ENCODE measurements at places on chromosomes 16 and 17.

- peak; percentile 37 for DNase-seq
These were observed 698 bp downstream of the UBE2G1 start for GRCh38 chr17:4365628-4366326.

GRCh38 chr17:82269138-82269881 lies 4.2 kb downstream of the CSNK1D start:
- no peak for DNase-seq

- no peak for DNase-seq
These were observed 231.9 kb upstream of the COX10 start for GRCh38 chr17:13837417-13837816.

GRCh38 chr16:3793161-3793576 lies 75.8 kb upstream of the TRAP1 start:
- DNase-seq, result peak; percentile 33

DNA sequence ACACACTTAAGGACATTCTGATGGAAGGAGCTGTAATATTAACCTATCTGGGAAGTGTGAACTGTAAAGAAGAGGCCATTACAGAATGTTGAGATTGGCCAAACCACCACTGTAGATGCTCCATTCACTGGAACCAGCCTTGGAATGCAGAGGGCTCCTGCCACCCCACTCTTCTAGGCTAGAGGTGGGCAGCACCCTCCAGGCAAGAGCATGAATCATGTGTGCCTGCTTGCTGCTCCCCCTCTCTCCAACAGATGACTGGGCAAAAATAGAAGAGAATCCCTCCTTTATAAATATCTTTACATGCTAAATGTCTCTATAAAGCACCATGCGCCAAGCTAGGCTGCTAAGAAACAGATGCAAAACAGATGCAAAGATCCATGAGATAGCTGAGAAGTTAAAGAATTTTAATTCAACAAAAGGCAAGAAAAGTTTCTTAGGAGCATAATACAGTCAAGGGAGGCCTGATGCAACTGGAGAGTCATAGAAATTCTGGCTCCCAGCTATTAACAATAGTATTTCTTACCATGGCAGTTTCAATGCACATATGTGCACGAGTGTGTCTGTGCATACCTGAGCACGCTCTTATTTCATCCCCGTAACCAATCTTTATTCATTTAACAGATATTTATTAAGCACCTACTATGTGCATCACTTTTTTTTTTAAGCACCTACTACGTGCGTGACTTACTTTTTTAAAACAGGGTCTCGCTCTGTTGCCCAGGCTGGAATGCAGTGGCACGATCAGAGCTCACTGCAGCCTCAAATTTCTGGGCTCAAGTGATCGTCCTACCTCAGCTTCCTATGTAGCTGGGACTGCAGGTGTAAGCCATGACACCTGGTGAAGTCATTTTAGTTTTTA lies 53.6 kb downstream of the GRIN2A start:
- DNase-seq, result no peak

DNA sequence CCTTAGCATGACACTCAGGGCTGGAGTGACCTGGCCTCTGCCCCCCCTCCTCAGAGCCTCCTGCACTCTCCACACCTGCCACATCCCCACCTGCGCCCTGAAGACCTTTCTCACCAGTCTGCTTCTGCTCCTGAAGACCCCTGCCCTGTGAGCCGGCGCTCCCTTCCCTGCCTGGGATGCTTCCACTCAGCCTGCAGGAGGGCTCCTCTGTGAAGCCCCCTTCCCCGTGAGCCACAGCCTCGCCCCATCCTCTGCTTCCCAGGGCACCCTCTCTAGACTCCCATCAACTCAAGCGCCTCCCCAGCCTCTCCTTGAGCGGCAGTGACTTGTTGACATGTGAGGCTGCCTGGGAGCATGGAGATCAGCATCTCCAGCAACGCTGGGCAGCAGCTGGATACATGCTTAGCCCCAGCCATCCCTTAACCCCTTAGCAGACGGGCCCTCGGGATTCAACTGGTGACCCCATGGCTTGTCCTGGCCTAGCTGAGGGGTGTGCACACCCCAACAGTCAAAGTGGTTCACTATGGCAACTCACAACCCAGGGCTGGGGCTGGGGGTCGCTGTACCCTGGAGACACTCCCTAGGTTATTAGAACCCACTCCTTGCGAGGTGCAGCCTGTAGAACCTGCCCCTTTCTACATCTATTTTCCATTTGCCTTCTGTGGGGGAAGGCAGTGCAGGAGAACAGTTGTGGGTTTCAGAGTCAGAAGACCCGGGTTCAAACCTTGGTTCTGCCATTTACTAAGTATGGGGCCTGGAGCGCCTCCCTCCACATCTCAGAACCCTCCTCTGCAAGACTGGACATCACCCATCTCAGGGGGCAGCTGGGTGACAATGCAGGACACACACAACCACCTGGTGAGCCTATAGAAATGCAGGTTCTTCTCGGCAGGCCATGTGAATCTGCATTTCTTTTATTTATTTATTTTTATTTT lies 21.5 kb downstream of the TMEM235 start:
- DNase-seq, result no peak

- DNase-seq, result no peak
These were observed 29.9 kb downstream of the PARN start for GRCh38 chr16:14600164-14600563.

GRCh38 chr17:50533185-50533584 lies 650 bp downstream of the EPN3 start:
- DNase-seq, result no peak

GRCh38 chr16:89596957-89597649 lies 16.3 kb upstream of the DPEP1 start:
- no peak for DNase-seq

DNA sequence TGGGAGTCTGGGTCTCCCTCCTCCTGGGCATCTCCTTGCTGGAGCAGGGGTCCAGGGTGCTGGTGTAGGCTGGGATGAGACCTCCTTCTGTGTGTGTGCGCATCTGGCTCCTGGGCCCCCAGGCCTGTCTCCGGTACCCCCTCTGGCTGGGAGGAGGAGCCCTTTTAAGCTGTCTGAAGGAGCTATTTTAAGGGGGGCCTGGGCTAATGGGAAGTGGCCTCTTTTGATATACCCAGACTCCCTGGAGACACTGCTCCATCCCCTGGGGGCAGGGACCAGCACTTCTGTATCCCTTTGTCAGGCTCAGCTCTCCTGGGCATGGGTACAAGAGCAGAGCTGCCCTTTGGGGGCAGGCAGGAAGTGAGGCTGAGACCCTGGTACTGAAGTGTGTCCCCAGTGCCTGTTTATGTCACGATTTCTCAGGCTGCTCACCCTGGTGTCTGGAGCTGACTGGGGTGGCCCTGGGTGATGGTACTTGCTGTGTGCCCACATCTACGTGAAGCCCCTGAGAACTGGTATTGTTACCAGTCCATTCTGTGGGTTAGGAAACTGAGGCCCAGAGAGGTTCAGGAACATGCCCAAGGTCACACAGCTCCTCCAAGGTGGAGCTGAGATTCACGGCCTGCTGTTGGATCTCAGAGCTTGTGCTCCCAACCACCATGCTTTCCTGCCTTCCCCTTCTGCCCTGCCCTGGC lies 6.5 kb downstream of the ADCY7 start:
- no peak for DNase-seq

DNA sequence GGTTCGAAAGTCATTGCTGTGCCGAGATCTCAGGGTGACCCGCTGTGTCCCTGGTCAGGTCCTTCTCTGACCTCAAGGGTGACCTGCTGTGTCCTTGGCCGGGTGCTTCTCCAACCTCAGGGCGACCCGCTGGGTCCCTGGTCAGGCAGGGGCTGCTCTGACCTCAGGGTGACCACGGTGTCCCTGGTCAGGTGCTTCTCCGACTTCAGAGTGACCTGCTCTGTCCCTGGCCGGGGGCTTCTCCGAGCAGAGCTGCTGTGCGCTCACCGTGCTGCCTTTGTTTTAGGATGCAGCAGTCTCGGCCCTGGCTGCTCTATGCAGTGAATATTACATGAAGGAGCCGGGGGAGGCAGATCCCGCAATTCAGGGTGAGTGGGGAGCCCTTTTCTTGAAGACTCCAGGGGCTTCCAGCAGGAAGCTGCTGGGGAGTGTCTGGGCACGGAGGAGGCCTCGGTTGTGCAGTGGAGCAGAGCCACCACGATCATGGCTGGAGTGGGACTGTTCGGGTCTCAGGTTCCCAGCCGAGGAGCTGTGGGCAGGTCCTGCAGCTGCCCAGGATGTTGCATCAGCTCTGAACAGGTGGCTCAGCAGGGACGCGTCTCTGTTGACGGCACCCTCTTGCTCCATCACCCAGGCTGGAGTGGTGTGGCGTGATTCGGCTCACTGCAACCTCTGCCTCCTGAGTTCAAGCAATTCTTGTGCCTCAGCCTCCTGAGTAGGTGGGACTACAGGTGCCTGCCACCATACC lies 83.7 kb upstream of the ZNF750 start:
- DNase-seq, result peak; percentile 5

DNA sequence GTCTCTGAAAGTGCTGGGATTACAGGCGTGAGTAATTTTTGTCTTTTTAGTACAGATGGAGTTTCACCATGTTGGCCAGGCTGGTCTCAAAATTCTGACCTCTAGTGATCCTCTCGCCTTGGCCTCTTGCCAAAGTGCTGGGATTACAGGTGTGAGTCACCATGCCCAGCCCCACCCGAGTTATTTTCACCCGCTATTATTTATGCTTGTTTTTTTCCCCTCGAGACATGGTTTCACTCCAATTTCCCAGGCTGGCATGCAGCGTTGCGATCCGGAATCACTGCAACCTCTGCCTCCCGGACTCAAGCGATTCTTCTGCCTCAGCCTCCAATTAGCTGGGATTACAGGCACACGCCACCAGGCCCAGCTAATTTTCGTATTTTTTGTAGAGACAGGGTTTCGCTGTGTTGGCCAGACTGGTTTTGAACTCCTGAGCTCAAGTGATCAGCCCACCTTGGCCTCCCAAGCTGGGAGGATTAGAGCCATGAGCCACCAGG lies 9.2 kb downstream of the RPL23 start:
- no peak for DNase-seq

GRCh38 chr17:46984892-46985291 lies 5.8 kb upstream of the RPRML start:
- DNase-seq, result no peak

- DNase-seq, result peak; percentile 74
These were observed at the start of gene CDK5R1 for GRCh38 chr17:32486701-32487472. TSS of gene CDK5R1 (plus strand) at chr17:32486993. CDS start at chr17:32487621, 628 bp downstream.

- DNase-seq, result peak; percentile 14
These were observed 121.3 kb downstream of the METRNL start for GRCh38 chr17:83200751-83201150.

- DNase-seq, result no peak
These were observed 79.2 kb downstream of the MYH11 start for GRCh38 chr16:15777533-15778203.

GRCh38 chr17:39002991-39003715 lies 36.0 kb upstream of the FBXO47 start:
- DNase-seq, result peak; percentile 86

DNA sequence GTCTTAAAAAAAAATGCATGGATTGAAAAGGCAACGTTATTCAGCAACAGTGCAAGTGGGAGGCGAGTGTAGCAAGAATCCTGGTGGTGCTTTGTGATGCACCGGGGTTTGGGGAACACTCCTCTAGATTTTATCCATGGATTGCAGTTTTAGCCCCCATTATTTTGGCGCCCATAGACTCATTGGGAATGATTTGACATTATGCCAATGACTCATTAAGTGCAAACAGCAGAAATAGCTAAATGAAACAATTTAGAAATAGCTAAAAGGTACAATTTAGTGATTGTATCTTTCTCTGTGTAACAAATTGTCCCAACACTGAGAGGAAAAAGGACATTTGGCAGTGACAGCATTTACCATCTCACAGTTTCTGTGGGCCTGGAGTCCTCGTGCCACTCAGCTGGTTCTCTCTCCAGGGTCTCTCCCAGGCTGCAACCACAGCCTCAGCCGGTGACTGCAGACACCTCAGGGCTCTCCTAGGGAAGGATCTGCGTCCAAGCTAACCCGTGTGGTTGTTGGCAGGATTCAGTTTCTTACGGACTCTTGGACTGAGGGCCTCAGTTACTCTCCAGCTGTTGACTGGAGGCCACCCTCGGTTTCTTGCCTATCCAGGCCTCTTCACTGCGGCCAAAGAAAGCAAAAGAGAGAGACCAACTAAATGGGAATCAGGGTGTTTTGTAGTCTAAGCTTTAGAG lies 398.7 kb downstream of the SNX29 start:
- DNase-seq, result peak; percentile 24

DNA sequence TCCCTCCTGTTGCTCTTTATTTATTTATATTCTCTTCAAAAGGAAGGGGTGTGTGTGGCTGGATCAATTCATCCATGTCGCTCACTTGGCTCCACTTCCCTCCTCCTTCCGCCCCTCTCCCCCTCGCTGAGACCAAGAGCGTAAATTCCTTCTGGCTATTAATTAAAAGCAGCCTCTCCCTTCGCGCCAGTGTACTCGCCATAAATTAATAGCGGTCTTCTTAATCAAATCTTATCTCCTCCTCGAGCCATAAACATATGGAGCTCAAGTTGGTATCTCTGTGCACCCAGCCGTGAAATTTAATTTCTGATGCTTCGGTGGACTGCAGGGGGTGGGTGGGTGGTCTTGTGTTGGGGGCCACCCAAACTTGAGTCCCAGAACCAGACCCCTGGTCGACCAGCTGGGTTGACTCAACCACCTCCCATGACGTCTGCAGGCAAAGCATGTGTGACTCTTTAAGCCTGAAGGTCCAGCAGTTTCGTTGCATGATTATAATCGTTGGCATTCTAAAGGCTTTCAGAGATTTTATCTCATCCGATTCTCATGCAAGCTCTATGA lies 57.9 kb downstream of the SDK2 start:
- DNase-seq, result no peak

GRCh38 chr17:66582373-66583111 lies 252.4 kb upstream of the CACNG5 start:
- no peak for DNase-seq

DNA sequence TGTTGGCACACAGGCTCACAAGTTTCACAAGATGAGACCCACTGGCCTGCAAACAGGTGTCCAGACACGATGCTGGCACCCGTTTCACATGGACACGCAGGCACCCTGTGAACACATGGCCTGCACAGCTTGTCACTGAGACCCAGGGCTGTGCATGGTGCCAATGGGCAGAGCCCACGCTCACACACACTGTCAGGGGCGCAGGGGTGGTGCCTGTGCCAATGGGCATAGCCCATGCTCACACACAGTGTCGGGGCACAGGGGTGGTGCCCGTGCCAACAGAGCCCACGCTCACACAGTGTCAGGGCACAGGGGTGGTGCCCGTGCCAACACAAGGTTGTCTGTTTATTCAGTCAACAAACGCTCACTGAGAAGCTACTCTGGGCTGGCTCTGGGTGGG lies 29.3 kb downstream of the CTU2 start:
- no peak for DNase-seq

GRCh38 chr16:58464916-58465731 lies 34.8 kb upstream of the NDRG4 start:
- DNase-seq, result no peak

- no peak for DNase-seq
These were observed 973.0 kb downstream of the KCNJ2 start for GRCh38 chr17:71142333-71142732.

- DNase-seq, result no peak
These were observed 16.3 kb upstream of the RBFOX1 start for GRCh38 chr16:7316281-7316888.

DNA sequence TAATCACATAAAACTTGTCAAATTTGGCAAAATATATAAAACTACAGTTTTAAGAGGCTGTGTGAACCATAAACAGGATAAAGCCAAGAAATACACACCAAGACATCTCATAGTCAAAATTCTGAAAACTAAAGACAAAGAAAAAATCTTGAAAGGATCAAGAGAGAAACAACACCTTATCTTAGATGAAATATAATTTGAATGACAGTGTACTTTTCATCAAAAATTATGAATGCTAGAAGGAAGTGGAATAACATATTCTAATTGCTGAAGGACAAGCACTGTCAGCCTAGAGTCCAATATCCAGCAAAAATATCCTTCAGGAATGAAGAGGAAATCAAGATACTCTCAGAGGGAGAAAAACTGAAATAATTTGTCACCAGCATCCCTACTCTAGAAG lies 37.2 kb downstream of the PIK3R5 start:
- DNase-seq, result no peak

GRCh38 chr16:78333808-78334207 lies 234.4 kb downstream of the WWOX start:
- no peak for DNase-seq

Measured in left ventricle myocardium inferior (tissue), 1 donor.